ENCODE measurements at places on chromosomes 6 and 20.

GRCh38 chr20:18728870-18729224 lies 84.7 kb upstream of the SCP2D1 start:
- no peak for DNase-seq

DNA sequence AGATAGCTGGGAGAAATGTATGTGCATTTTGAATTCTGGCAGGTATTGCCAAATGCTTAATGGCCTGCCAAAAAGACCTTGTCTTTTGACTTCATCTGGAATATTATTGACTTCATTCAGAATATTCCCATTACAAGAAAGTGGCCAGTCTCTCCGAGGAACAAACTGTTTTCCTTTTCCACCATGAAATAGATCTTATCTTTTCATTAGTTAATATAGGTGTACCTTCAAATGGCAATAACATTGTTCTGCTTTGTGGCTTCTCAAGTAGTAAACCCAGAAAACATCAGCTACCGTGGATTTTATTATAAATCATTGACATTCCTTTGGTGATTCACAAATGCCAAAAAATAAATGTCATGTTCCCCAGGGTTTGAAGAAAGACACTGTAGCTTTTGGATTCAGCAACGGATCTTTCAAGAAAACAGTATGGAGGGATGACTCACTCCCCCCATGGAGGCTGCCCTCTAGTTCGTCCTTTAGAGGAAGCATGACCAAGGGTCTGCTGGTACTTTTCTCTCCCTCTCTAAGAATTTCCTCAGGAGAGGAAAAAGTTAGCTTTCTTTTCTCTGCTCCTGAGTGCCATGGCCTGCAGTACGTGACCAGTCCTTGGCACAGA lies 1.1 kb upstream of the RNF182 start:
- DNase-seq, result no peak

DNA sequence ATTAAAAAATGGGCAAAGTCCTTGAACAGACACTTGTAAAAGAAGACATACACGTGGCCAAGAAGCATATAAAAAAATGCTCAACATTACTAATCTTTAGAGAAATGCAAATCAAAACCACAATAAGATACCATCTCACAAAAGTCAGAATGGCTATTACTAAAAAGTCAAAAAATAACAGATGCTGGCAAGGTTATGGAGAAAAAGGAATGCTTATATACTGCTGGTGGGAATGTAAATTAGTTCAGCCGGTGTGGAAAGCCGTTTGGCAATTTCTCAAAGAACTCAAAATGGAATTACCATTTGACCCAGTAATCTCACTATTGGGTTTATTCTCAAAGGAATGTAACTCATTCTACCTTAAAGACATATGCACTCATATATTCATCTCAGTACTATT lies 166.6 kb downstream of the KHDC1L start:
- DNase-seq, result no peak

DNA sequence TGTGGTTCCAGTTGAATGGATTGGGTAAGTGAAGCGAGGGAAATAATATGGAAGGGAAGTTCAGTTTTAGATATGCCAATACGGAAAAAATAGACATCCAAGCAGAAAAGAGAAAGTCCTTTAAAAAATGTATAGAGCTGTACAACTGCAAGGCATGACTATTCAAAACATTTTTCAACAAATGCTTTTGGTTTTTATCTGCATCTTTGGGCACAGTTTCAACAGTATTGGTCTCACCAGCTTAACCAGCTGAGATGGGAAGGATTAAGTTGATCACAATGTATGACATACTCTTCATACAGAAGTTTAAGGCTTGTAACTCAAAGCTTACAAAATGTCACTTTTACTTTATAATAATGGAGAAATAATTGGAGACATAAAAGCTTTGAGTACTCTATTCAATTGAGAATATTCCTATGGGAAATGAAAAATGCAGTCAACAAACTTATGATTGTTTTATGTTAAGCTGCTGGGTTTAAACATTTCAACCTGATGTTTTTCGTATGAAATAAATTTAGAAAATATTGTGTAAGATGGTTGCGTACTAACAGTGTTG lies 16.3 kb upstream of the UTRN start:
- DNase-seq, result no peak

- DNase-seq, result peak; percentile 47
Measured at GRCh38 chr20:53872081-53872541, 198.3 kb downstream of the BCAS1 start.
